Karpas-422 (cell line): ENCODE measurements at places on chromosomes 7 and 10.

DNA sequence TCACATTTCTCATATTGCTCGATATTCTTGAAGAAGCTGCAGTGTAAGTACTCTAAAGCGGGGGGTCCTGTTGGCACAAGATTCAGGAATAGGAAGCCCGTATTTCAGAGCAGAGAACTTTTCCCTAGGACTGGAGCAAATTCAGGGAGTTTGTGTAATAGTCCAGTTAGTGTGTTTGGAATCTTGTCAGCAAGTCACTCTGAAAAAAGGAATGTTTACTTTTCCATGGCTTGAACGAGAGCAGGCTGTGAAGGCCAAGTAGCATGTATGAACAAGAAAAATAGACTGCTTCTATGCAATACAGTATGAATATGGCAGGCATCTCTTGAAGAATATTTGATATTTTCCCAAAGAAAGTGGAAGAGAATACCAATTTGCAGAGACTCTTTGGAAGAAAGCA is 39.8 kb downstream of the CDC123 start:
- no peak for DNase-seq
- H3K27ac ChIP-seq, result no peak overlapping the region
- H3K36me3 ChIP-seq, result peaks cover 61% of the 10 kb centered on the region
- H3K4me3 ChIP-seq, result no peak overlapping the region
- no peaks in the 10 kb centered on the region for H3K27me3 ChIP-seq

- H3K4me3 ChIP-seq, result no peak overlapping the region
- no peak overlapping the region for H3K27ac ChIP-seq
- H3K36me3 ChIP-seq, result no peaks in the 10 kb centered on the region
- peak; percentile 73 for DNase-seq
- H3K27me3 ChIP-seq, result no peaks in the 10 kb centered on the region
Measured at GRCh38 chr10:13659887-13660550, 73.3 kb downstream of the PRPF18 start.

DNA sequence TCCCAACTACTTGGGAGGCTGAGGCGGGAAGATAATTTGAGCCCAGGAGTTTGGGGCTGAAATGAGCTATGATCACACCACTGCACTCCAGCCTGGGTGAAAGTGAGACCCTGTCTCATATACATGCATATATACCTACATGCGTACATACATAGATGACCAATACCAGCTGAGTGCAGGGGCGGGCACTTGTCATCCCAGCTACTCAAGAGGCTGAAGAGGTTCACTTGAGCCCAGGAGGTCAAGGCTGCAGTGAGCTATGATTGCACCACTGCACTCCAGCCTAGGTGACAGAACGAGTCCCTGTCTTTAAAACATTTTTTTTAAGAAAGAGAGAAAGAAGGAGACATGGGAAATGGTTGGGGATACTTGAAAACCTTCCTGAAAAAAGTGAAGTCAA is 17.4 kb upstream of the PROSER2 start:
- no peaks in the 10 kb centered on the region for H3K27me3 ChIP-seq
- H3K36me3 ChIP-seq, result no peaks in the 10 kb centered on the region
- no peak overlapping the region for H3K4me3 ChIP-seq
- H3K27ac ChIP-seq, result no peak overlapping the region
- H3K4me1 ChIP-seq, result no peaks in the 10 kb centered on the region

- no peak overlapping the region for H3K4me3 ChIP-seq
- no peak for DNase-seq
- no peaks in the 10 kb centered on the region for H3K27me3 ChIP-seq
- no peaks in the 10 kb centered on the region for H3K4me1 ChIP-seq
- H3K27ac ChIP-seq, result no peak overlapping the region
Measured at GRCh38 chr10:118534136-118534535, 61.3 kb downstream of the PRLHR start.

GRCh38 chr10:54983255-54983654 is 182.2 kb upstream of the PCDH15 start:
- no peaks in the 10 kb centered on the region for H3K4me1 ChIP-seq
- DNase-seq, result no peak
- no peak overlapping the region for H3K27ac ChIP-seq
- H3K36me3 ChIP-seq, result no peaks in the 10 kb centered on the region

GRCh38 chr7:135522509-135522908 is 12.6 kb upstream of the CNOT4 start:
- no peak overlapping the region for H3K27ac ChIP-seq
- no peaks in the 10 kb centered on the region for H3K4me1 ChIP-seq
- DNase-seq, result no peak

DNA sequence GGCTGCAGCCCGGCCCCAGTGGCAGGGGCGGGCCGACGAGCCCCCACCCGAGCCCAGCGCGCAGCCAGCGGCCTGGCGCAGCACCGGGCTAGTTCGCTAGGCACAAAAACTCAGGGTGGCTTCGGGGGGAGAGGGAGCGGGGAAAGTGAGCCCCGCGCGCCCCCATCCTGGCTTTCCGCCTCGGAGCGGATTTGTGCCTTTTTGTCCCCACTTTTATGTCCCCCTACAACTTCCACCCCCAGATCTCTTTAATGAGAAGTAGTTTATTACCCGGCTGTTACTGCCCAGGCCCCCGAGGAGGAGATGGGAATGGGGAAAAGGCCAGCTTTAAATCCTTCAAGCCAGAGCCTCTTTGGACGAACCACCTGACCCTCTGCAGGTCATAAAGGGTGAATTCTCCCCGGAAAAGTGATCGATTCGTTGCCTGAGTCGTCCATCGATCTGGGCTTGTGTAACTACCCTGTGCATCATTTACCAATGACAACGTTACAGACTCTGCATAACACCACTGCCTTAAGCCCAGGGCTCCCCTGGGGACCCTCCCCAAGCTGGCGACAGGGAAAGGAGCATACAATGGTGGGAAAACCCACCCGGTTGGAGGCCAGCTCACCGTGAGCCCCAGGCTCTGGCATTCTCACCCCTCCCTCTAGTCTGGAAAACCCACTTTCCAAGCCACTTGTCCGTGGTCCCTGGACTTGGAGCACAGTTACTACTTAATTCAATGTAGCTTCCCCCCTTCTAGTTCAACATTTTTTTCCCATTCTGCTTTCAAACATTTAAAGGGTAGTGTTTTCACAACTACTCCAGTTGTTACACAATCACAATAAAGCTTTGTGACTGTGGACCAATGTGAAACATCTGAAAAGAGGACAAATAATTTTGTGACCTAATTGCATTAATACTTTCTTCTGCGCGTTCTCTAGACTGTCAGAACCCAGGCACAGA is 748 bp upstream of the SH3PXD2A start:
- DNase-seq, result no peak
- H3K4me3 ChIP-seq, result no peak overlapping the region
- H3K4me1 ChIP-seq, result no peaks in the 10 kb centered on the region
- H3K36me3 ChIP-seq, result no peaks in the 10 kb centered on the region
- no peaks in the 10 kb centered on the region for H3K27me3 ChIP-seq
